ENCODE measurements at places on chromosomes 13 and 19.

GRCh38 chr13:48801255-48801654 is 147.5 kb downstream of the CYSLTR2 start:
- no peak overlapping the region for H3K4me3 ChIP-seq
- H3K27me3 ChIP-seq, result no peaks in the 10 kb centered on the region
- H3K4me1 ChIP-seq, result no peaks in the 10 kb centered on the region
- no peak for DNase-seq
- H3K27ac ChIP-seq, result no peak overlapping the region
- H3K36me3 ChIP-seq, result no peaks in the 10 kb centered on the region

DNA sequence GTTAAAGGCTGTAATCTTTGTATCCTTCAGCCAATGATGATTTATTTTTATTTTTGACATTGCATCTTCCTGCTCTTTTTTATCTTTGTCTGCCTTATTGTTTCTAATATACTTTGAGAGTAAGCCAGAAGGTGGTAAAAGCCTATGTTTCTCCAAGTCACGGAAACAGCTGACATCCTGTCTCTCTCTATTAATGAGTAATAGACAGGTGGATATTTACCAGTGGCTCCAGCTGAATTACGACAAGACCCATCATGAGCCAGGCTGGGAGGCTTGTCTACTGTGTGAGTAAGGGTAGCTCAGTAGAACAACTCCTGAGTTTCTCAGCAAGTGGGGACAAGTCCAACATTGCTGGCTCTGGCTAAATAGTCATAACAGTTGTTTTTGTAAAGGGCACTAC is 166.6 kb downstream of the NDFIP2 start:
- DNase-seq, result no peak
- H3K27me3 ChIP-seq, result no peaks in the 10 kb centered on the region
- peaks cover 11% of the 10 kb centered on the region for H3K4me1 ChIP-seq
- H3K36me3 ChIP-seq, result no peaks in the 10 kb centered on the region
- no peak overlapping the region for H3K4me3 ChIP-seq
- no peak overlapping the region for H3K27ac ChIP-seq

DNA sequence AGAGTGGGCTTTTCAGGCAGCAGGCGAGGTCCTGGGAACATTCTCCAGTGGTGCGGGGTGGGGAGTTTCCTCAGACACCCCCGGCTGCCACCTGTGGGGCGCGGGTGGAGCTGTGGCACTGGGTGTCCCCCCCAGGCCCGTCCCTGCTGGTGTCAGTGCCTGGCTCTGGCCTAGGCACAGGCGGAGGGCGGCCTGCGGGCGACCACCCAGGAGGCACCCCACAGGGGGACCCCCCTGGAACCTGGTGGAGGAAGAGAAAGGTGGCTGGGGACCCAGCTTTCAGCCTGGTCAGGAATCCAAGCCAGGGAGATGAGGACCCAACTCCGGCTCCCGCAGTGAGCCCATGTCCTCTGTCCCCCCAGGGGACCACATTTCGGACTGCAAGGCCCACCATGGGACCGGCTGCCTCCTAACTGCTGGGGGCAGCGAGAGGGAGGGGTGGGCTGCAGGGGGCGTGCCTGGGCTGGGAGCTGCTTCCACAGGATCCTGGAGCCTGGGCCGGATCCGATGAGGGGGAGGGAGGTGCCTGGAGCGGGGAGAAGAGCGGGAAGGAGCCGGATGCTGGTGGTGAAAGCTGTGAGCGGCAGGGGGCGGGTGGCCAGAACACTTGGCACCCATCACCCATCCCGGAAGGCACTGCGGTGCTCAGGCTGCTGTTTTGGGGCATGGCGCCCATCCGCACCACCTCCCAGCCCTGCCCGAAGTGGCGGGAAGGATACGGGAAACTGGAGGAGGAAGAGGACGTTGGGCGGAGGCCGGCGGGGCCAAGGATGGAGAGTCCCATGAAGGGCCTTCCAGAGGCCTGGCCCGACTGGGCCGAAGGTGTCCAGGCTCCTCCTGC is 5.5 kb upstream of the CTXN1 start:
- no peak overlapping the region for H3K27ac ChIP-seq
- no peak overlapping the region for H3K4me3 ChIP-seq
- no peak for DNase-seq
- H3K4me1 ChIP-seq, result peaks cover 36% of the 10 kb centered on the region

DNA sequence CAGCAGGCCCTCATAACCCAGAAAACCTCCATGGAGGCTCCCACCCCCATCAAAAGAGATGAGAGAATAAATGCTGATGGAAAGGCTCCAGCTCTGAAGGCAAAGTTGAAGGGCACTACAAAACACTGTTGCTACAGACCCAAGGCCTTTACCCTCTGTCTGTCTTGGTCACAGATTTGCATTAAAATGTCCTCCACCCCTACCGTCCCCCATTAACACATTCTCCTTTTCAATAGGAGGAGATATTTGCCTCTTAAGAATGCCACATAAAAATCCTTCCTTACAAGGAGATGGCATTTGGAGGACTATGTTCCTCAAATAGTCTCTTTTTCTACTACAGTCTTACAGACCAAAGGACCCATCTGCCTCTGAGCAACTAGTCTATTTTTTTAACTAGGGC is 361.5 kb downstream of the ENOX1 start:
- H3K4me3 ChIP-seq, result no peak overlapping the region
- H3K27ac ChIP-seq, result no peak overlapping the region
- no peak for DNase-seq
- no peaks in the 10 kb centered on the region for H3K27me3 ChIP-seq
- H3K36me3 ChIP-seq, result no peaks in the 10 kb centered on the region

DNA sequence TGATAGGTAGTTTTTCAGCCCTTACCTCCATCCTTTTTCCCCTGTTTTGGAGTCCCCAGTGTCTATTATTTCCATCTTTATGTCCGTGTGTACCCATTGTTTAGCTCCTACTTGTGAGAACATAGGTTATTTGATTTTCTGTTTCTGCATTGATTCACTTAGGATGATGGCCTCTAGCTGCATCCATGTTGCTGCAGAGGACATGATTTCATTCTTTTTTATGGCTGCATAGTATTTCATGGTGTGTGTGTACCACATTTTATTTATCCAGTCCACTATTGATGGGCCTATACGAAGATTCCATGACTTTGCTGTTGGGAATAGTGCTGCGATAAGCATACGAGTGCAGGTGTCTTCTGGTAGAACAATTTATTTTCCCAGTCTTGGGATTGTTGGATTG is 15.0 kb upstream of the ZNF527 start:
- no peaks in the 10 kb centered on the region for H3K4me1 ChIP-seq
- peaks cover 83% of the 10 kb centered on the region for H3K36me3 ChIP-seq
- no peak overlapping the region for H3K27ac ChIP-seq
- no peak for DNase-seq
- H3K27me3 ChIP-seq, result no peaks in the 10 kb centered on the region

GRCh38 chr19:4376028-4376670 is 24.2 kb downstream of the SH3GL1 start:
- H3K27me3 ChIP-seq, result no peaks in the 10 kb centered on the region
- H3K4me3 ChIP-seq, result no peak overlapping the region
- peaks cover 100% of the 10 kb centered on the region for H3K4me1 ChIP-seq

DNA sequence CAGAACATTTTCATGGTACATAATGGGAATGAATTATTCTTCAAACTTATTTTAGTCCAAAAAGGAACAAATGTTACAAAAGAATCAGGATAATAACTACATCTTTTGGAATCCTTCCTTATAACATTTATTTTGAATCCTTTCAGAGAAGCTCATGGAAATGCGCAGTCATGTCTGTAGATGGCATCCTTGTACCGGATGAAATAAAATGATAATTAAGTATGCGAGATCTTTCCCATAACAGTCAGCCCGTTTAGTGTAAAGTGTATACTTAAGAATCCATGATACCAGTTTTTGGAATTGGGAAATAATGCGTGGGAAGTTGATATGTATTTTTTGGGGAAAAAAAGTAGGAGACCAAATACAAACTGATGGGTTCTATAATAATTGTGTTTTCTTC is 418.8 kb downstream of the GPC5 start:
- H3K4me3 ChIP-seq, result no peak overlapping the region
- H3K27me3 ChIP-seq, result no peaks in the 10 kb centered on the region
- no peaks in the 10 kb centered on the region for H3K4me1 ChIP-seq
- H3K36me3 ChIP-seq, result no peaks in the 10 kb centered on the region
- no peak overlapping the region for H3K27ac ChIP-seq

GRCh38 chr13:99689955-99690354 is 188.7 kb downstream of the TM9SF2 start:
- DNase-seq, result no peak
- H3K27ac ChIP-seq, result no peak overlapping the region
- no peaks in the 10 kb centered on the region for H3K27me3 ChIP-seq
- H3K36me3 ChIP-seq, result no peaks in the 10 kb centered on the region
- no peaks in the 10 kb centered on the region for H3K4me1 ChIP-seq

GRCh38 chr13:67619995-67620380 is 389.9 kb upstream of the PCDH9 start:
- H3K36me3 ChIP-seq, result no peaks in the 10 kb centered on the region
- DNase-seq, result no peak
- H3K27me3 ChIP-seq, result no peaks in the 10 kb centered on the region
- H3K4me3 ChIP-seq, result no peak overlapping the region
- H3K27ac ChIP-seq, result no peak overlapping the region

Measured in suprapubic skin (tissue), 4 donors.